ENCODE measurements at places on chromosomes 11 and 22.
A peak's percentile ranks its signal among the peaks of the same experiment; 100 is the strongest.

DNA sequence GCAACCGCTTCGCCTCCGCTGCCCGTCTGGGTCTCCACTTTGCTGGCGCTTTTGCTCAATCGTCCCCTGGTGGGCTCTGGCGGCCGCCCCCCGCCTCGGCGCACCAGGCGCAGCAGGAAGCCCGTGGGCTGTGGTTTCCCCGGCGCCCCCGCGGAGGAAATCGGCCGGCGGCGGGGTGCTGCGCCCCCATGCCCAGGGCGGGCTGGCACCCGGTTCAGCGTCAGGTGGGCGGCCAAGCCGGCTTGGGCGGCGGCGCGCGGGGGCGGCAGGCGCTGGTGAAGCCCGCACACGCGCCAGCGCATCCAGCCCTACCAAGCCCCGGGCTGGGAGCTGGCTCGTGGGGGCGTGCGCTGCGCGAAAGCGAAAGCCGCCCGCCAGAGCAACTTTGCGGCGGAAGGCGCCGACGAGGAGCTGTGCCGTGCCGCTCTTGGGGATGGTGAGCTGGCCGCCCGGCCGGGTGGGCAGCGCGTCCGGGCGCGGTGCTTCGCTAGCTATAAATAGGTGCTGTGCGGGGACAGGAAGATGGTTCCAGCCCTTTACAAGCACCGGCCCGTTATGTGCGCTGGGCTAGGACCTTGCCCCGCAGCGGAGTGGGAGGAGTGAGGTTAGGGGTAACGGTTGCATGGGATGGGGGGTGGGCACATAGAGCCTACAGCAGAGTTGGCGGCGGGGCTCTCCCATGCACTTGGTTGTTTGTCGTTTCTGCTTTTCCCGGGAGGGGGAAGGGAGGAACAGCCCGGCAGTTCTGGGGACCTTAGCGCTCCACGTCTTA lies 25.0 kb upstream of the SUSD2 start:
- no peak for DNase-seq

GRCh38 chr11:87187076-87187475 lies 149.3 kb downstream of the TMEM135 start:
- DNase-seq, result no peak

DNA sequence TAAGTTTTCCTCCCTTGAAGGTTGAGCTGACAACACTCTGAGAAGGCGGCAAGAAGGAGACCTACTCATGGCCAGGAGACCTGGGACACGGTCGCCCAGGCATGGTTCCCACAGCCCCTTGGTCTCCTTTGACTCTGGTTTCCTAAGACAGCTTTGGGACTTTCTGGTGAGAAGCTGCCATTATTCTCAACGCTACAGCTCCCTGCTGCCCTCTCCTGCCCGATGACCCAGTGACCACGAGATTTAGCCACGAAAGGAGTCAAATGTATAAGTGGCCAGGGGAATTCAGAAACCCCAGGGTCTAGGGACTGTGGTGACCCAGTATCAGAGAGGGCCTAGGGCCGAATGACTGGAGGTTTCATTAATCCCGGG lies 699 bp upstream of the SDF2L1 start:
- DNase-seq, result no peak

- DNase-seq, result peak; percentile 64
Measured at GRCh38 chr11:78784321-78785061, 209.8 kb upstream of the NARS2 start.

DNA sequence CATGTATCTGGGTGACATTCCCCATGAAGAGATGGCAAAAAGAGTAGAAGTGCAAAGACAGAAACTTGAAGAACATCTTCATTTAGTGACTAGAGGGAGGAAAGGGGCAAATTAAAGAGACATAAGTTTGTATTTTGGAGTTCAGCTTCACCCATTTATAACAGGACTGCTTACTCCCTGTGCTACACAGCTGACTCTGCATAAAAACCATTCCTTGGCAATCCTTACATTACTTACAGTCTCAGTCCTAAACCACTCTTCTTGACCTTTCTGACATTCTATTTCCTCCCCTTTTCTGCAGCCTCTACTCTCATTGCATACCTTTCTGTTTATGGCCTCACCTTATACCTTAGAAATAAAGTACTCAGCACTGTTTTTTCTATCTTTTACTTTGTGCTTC lies 6.8 kb upstream of the SERGEF start:
- no peak for DNase-seq

GRCh38 chr22:46518038-46518437 lies 19.4 kb downstream of the CELSR1 start:
- no peak for DNase-seq

DNA sequence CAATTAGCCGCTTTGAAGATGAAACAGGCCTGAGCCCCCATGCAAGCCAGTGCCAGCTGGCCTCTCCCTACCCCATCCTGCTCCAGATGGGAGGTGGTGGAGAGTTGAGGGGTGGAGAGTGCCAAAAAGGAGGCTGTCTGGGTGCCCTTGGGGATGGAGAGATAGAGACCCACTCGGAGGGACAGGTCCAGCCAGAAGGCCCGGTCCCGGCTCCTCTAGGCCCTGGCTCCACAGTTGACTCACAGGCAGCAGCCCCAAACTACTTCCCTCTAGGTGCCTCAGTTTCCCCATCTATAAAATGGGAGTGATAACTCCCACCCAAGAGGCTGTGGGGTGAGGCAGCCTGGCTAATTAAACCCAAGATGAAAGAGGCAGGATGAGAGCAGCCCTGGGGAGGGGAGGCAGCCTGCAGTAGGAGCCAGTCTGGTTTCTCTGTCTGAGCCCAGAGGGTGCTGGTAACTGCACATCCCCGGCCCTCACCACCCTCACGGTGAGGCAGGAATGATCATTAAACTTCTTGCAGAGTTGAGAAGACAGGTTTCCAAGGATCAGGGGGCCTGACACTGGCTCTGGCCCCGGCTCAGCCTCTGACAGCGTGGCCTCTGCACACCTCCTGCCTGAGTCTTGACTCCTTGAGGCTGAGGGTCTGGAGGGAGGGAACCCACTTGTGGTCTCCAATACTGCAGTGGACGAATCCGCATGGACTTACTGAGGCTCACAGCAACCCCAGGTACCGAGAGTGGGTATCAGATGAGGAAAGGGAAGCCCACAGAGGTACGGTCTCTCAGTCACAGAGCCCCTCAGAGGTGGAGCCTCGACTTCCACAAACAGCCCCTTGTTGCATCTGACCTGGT lies 1.4 kb upstream of the AP5B1 start:
- no peak for DNase-seq

DNA sequence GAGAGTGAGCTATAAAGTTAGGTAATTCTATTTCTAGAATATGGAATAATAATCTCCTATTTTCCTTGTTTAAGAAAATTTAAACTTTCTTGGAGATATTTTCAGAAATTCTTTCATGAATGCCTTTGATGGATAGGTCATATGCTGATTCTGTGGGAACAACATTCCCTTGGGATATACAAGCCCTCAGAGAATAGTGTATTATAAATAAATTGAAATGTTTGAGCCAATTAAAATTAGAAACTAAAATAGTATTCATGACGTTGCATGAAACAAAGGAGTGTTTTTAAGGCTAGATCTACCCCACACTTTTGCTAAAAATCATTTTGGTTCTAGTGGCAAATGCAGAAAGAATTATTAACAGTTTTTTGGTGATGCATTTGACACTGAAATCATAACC lies 269.3 kb upstream of the ANO3 start:
- DNase-seq, result no peak

- DNase-seq, result no peak
Measured at GRCh38 chr11:10716543-10717259, 23.1 kb upstream of the IRAG1 start.

- DNase-seq, result no peak
Measured at GRCh38 chr11:123257370-123257769, 62.3 kb upstream of the CLMP start.

- DNase-seq, result no peak
Measured at GRCh38 chr11:81070948-81071347, 1630.1 kb upstream of the TENM4 start.

- DNase-seq, result no peak
Measured at GRCh38 chr11:111283945-111284481, 14.3 kb upstream of the POU2AF3 start.

DNA sequence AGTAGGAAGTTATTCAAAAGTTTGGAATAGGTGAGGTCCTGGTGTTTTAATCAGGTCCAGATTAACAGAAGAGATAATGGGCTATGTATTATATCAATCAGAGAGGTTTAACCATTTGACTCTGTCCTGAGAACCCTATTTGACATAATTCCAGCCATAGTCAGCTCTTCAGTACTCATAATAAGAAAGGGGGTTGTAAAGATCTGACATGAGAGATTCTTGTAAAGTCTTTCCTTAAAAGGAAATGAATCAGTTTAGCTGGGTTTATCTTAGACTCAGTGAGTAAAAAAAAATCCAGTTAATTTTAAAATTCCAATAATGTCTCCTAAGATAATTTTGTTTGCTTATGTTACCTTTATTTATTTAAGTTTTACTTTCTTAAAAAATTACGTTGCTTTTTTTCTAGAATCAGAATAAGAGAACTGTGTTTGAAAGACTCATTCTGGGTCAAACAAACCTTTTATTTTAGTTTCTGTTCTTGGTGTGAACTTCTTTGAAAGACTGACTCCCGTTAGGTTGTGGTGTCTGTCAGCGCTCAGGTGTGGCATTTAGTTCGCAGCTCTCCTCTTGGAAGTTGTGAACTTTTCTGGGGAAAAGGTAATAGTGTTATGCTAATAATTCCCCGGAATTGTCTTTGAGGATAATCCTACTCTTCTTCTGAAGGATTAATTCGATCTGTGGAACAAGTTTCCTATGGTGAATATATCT lies 20.5 kb downstream of the NUCB2 start:
- DNase-seq, result no peak

DNA sequence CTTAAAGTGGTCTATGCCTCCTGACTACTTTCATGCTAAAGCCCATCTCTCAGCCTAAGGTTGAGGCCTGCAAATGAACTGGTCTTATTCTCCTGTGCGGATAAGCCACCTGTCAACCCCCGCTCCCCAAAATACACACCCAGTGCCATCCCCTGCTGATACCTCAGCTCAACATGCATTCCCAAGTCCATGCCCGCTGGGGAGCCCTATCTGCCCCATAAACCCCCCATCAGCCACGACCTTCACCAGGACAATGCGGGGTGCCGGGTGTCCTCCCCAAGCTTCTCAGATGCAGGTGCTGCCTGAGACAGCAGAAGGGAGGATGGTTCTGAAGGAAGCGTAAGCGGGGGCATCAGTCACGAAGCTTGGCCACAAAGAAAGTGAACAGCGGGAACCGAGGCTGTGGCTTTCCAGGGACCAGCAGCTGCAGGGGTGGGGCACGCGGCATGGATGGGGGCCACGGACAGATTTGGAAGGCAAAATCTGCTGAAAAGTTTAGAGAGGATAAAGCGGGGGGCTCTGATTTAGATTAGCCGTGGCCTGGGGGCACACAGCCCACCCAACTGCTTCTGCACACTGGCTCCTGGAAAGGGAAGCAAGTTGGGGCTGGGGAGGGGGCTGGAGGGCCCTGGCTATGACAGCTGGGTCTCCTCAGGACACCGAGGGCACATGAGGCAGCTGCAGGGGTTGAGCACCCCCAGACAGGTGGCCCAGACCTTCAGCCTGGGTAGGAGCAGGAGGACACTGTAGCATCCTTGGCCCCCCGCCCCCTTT lies 1391.9 kb downstream of the TBC1D22A start:
- DNase-seq, result no peak

GRCh38 chr11:65781152-65781961 lies 581 bp upstream of the AP5B1 start:
- no peak for DNase-seq

GRCh38 chr11:12846786-12847615 lies 162.1 kb upstream of the RASSF10 start:
- DNase-seq, result no peak

- DNase-seq, result no peak
Measured at GRCh38 chr11:111414267-111414931, 35.3 kb upstream of the POU2AF1 start.

DNA sequence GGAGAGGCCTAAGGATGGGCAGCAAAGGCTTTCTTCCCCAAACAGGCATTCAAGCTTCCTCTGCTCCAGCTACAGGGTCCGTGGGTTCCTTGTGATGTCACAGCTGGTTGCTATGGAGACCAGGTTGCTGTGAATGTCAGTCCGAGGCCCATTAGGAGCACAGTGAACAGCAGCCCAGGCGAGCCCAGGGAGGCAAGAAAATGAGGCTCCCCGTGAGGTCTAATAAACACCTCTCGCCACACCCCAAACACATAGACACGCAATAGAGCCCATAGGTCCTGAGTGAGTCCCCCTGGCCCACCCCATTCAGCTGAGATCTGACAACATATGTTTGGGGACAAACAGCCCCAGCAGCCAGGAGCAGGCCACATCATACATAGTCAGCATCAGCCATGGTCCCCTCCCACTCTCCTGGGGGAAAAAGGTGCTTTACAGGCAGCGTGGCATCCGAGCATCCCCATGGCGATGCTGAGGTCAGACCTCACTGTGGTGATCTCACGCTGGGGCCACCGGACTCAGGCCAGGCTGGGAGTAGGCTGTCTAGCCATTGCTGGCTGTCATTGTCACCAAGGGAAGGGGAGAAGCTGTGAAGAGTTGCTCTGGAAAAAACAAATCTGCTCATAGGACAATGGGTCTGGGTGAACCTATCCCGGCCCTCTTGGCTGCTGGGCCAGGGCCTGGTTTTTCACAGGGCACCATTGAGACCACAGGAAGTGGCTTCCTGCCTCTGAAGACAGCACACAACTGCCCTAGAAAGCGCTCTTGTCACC lies 23.1 kb upstream of the TP53I11 start:
- DNase-seq, result no peak

GRCh38 chr22:42432020-42432596 lies at the start of gene NFAM1:
NFAM1 (minus strand) TSS chr22:42432403; CDS start chr22:42432357, 46 bp downstream.
- no peak for DNase-seq

- DNase-seq, result no peak
Measured at GRCh38 chr11:36777311-36777710, 179.3 kb upstream of the RAG2 start.

GRCh38 chr11:94151903-94152677 lies 23.4 kb downstream of the PANX1 start:
- no peak for DNase-seq

- DNase-seq, result no peak
Measured at GRCh38 chr11:2778630-2779498, 79.1 kb upstream of the KCNQ1OT1 start.

DNA sequence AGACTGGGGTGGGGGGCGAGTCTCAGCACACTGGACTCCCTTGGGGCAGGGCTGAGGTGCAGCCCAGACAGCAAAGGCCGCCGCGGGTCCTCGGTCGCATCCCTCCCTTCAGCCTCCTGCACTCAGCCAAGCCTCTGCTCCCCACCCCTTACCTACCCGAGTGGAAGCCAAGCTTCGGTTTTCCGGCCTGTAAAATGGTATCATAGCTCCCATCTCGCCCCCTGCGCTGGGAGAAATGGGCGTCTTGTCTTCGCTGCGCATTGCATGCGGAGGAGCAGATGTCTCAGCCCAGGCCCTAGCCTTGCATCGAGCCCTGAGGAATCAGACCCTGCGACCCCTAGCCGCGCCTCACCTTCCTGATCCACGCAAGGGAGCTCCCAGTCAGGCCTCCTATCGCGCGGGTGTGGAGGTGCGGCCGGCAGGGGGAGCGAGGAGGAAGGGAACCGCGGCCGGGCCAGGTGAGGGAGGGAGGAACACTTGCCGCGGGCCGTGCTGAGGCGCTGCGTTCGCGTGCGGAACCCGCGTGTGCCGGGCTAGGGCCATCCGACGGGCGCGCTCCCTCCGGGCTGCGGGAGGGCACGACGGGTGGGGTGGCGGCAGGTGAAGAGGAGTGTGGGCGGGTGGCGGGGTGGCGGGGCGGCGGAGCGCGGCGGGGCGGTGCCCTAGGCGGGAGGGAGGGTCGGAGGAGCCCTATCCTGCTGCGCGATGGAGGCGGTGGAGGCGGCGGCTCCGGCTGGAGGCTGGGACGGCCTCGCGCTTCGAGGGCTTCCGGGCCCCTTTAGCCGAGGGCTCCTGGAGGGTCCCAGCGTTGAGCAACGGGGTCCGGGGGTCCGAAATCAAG lies 4.1 kb upstream of the TBX1 start:
- no peak for DNase-seq

Measured in AG09309 (cell line).